Ecto neural progenitor cell (in vitro differentiated cells): ENCODE measurements at places on chromosomes 12 and 14.

DNA sequence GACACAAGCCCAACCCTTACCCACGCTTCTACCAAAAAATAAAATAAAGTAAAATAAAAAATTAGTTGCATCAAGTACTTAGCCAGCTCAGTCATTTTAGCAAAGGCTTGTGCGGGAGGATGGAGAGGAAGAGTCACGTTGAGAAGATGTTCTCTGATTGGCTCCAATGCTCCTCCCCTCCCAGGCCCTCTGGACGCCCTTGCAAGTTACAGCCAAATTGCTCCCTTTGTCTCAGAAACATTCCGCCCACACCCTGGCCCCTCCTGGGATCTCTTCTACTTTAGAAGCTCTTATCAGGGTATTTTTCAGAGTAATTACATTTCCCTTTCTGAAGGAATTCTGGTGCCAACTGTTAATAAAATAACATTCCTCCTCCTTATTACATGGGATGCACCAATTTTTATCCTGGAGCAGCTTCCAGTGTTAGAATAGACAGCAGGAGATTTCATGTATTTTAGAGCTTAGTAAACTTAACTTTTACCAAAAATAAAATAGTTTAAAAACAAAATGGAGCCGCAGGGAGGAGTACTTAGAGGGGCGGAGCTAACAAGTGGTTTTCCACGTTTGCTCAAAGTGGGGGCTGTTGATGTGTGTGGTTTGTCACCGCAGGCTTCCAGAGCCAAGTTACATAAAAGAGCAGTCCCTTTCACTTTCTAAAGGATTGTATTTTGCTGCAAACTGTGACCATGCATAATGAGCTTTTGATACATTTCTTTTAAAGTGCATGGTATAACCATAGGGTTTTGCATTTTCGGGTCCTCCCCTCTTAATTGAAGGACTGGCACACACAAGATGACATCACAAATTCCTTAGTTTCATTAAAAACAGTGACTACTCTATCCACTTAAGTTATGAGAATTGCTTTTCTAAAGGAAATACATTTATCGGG is 71.7 kb upstream of the RAP1B start:
- no peak for DNase-seq

DNA sequence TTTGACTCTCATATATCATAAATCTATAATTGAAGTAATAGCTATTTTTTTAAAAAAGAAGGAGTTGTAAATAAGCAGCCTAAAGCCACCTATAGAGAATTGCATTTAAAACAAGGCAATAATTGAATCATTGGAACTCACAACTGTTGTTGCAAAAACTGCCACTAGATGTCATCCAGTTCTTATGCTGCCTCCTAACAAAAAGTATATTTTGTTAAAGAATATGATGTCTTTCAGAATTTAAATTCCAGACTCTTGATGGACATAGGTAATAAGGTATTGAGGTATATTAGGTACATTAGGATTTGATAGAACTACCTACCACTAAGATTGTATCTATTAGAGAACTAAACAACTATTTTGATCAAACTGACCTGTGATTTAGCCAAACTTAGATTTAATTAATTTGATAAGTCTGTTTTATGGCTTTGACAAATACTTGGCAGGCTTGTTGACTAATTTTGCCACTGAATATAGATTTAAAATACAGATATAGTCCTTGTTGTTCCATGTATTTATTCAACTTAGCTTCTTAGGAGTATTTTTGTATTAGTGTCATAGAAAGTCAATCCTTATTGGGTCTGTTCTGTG is 401.4 kb downstream of the RPL10L start:
- no peak for DNase-seq

- peak; percentile 79 for DNase-seq
These were observed 63.6 kb upstream of the DLK1 start for GRCh38 chr14:100662879-100663760.

- no peak for DNase-seq
These were observed 242.1 kb downstream of the CACNA1C start for GRCh38 chr12:2294651-2295475.

DNA sequence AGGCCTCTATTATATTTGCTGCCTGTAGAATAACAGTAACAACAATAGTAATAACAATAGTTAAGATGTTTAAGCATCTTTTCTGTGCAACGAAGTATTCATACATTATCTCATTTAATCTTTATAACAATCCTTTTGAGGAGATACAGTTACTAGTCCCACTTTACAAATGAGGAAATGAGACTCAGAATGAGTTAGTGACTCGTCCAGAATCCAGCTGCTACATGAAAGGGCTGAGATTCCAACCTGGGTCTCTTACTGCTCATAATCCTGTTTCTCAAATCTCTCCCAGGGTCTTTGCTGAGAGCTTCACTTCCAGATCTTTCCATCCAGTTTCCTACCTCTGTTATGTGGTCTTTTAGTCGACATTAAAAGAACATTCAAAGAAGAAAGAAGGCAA is 173.7 kb upstream of the TMPO start:
- DNase-seq = no peak

GRCh38 chr12:64392221-64392620 is 1.7 kb upstream of the C12orf56 start:
- no peak for DNase-seq

DNA sequence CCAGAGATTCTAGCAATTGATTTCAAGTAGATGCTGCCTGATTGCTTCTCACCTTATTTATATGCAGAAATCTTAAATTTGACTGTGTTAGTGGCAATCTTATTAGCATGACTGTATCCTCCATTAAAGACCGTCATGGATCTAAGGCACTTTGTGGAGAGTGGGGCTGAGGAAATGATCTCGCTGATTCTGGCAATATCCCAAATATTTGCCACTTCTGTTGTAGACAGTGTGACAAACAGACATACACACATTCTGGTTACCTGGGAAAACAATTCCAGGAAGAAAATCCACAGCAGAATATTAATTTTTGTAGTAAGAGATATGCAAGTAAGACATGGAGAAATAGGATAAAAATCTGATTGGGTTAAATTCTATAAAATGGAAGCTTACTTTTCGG is 269.0 kb upstream of the G2E3 start:
- DNase-seq = no peak
